Brain microvascular endothelial cell (primary cell): ENCODE measurements at places on chromosomes 6 and 20.

DNA sequence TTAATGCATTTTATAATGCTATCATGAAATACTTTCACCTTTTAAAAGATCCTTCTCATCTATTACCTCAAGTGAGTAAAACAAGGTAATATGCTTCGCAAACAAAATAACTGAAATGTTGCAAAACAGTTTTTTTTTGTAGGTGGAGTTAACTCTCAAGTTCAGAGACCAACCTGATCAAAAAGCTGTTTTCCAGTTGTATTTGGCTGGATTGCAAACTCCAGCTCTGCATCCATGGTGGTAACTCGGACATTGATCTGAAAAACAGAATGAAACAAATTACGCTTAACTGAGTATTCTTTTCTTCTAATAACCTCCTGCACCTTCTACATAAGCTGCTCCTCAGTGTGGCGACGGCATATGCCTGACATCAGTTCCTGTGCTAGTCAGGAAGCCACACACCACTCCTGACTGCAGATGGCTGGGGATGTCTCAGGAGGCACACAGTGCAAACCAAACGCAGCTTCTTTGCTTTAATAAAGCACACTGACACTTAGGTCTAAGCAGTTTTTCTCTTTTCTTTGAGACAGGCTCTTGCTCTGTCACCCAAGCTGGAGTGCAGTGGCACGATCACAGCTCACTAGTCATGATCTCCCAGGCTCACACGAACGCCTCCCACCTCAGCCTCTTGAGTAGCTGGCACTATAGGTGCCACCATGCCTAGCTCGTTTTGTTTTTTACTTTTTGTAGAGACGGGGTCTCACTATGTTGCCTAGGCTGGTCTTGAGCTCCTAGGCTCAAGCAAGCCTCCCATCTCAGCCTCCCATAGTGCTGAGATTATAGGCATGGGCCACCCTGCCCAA, 29.9 kb downstream of the EZR start:
- DNase-seq: no peak

GRCh38 chr6:93036835-93037234, 382.5 kb downstream of the EPHA7 start:
- DNase-seq: peak; percentile 9

GRCh38 chr20:51529081-51529681, 13.3 kb downstream of the NFATC2 start:
- peak; percentile 59 for DNase-seq

DNA sequence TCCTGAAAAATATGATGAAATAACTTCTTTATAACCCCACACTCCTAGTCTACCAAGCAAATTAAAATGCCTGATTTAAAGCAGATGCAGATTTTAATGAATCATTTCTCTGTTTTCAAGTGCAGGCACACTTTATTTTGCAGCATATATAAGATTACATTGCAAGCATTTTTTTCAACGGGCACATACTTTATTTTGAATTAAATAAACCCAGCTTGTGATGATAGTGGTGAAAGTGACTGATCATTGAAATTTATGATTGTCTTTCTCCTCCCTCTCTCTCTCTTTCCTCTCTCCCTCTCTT, 12.2 kb upstream of the MOXD1 start:
- no peak for DNase-seq

DNA sequence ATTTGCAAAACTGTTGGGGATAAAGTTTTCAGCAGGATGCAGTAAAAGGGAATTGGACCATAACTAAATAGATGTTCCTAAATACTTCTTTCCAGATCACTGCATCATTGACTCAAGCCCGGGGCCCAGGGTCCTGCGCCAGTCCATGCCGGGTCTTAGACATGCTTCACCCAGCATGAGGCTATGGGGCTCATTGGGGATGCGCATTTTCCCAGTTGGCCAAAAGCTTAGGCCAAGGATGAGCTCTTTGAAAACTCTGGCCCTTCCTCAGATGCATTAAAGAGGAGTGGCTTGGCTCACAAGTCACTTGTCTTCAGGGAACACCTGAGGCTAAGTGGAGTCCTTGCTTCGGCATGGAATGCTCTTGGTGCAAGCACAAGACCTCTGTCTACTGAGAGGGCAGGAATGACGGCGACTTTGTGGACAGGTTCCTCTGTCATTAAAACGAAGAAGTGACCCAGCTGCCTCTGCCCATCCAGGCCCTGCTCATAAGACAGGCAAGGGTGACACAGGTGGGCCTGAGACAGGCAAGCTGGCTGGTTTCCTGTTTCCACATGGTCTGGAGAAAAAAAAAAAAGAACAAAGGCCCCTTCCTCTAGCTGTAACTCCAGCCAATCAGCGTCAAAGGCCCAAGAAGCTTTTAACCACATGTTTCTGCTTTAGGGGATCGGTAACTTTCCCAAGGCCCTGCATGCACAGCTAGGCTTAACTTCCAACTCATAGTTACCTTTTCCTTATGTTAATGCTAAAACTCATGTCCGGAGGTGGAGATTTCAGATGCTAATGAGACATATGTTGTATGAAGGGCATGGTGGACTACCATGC, 81.4 kb upstream of the CDH4 start:
- DNase-seq: no peak

DNA sequence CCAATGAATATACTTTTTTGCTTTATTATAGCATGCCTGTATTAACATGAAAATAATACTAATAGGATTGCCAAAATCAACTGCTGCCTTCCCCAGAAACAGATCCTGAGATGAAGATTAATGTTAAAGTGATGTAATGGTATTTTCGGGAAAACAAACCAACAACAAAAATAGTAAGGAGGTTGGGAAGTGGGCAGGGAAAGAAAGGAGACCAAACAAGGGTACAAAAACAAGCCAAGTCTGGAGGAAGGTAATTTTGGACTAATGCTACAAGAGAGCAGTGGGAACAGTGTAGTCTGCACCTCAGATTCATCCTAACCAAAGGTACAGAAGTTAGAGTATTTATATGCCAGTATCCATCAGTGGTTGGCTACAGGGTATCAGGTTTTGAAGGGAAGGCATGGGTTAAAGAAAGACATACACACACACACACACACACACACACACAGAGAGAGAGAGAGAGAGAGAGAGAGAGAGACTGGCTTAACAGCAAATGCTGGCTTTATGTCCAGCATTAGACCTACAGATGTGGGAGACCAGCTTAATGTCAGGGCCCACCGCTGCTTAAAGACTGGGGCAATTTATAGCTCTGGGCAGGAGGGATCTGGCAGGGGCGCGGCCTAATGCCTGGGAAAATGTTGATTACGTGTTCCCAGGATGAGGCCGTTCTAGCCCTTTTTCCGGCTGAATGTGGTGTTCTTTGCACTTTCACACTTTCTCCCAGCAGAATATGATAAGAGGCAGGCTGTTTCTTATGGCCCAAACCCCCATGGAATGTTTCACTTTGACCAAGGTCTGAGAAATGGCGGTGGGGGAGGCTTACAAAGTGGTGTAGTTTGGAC, 3.8 kb upstream of the SLC17A1 start:
- DNase-seq: peak; percentile 4

DNA sequence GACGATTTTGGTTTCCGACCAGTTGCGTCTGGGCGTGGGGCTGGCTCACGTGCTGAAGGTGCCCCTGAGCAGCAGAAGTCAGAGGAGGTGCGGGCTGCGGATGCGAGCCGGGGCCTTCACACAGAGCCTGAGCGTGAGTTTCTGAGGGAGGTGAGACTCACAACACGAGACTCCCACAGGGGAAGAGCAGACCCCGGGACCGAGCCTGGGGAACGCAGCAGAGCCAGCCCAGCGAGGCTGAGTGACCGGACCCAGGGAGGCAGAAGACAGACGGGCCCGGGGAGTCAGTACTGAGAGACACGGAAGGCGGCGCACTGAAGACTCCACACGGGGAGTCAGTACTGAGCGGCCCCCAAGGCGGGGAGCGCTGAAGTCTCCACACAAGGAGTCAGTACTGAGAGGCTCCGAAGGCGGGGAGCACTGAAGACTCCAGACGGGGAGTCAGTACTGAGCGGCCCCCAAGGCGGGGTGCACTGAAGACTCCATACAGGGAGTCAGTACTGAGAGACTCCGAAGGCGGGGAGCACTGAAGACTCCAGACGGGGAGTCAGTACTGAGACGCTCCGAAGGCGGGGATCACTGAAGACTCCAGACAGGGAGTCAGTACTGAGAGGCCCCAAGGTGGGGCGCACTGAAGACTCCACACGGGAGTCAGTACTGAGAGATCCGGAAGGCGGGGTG, 77.8 kb downstream of the DLL1 start:
- DNase-seq: no peak

GRCh38 chr6:5401845-5402738, 140.8 kb downstream of the FARS2 start:
- peak; percentile 12 for DNase-seq

GRCh38 chr6:119757467-119757866, 407.9 kb upstream of the MAN1A1 start:
- DNase-seq: no peak

GRCh38 chr20:37290158-37290810, 829 bp downstream of the MANBAL start:
- DNase-seq: no peak

DNA sequence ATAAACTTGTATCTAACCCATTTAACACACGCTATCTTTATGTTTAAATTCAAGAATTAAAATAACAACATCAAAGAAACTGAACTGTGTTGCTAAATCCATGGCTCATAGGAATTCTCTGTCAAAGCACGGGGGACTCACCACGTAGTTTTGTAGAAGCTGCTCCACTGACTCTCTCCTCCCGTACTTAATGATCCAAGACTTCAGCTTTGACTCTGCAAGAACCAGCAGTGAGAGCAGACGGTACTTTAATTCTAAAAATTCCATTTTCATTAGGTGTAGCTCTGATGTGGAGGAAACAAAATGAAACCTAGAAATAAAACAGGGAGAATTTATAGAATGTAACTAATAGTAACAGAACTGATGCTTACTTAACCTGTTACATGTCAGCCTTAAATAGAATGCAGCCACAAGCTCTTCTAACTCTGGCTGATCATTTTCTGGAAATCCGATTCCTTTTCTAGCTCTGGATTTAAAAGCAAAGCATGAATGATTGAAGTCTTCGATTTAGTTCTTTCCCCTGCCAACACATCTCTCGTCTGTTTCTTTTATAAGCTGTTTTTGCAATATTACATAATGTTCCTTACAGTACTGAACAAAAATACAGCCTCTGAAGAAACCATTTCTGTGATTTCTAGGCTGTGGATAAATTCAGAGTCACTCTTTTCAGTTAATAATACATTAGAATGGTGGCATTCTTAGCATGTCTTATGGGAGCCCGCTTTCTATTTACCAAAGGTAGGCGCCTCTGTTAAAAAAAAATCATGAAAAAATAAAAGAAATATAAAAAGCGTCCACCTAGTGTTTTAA, 165.5 kb downstream of the SYNE1 start:
- no peak for DNase-seq

- no peak for DNase-seq
Observed at GRCh38 chr6:108437821-108438220, 122.9 kb upstream of the FOXO3 start.

- DNase-seq: no peak
Observed at GRCh38 chr6:110662490-110663211, 152.6 kb downstream of the CDK19 start.
